ENCODE measurements at places on chromosomes 11 and 22. TPM values are rescaled to one million over a fixed set of nuclear protein-coding genes. Genes with fewer than 3 reads are reported as not detected.

- H3K27ac ChIP-seq, result peak overlapping the region; percentile 89
- no peaks in the 10 kb centered on the region for H3K27me3 ChIP-seq
- H3K4me3 ChIP-seq, result peak overlapping the region; percentile 76
- H3K4me1 ChIP-seq, result peaks cover 81% of the 10 kb centered on the region
Observed at GRCh38 chr22:28810821-28811491, 10.6 kb upstream of the XBP1 start.

- H3K4me3 ChIP-seq, result no peak overlapping the region
- H3K4me1 ChIP-seq, result no peaks in the 10 kb centered on the region
- no peak overlapping the region for H3K27ac ChIP-seq
Observed at GRCh38 chr11:133911171-133911570, 45.6 kb downstream of the IGSF9B start.

- H3K27me3 ChIP-seq, result no peaks in the 10 kb centered on the region
- no peak overlapping the region for H3K27ac ChIP-seq
- peaks cover 25% of the 10 kb centered on the region for H3K4me1 ChIP-seq
- DNase-seq, result no peak
- peaks cover 19% of the 10 kb centered on the region for H3K36me3 ChIP-seq
- no peak overlapping the region for H3K4me3 ChIP-seq
Observed at GRCh38 chr22:24331468-24332440, 61.1 kb downstream of the SPECC1L start.

- no peaks in the 10 kb centered on the region for H3K4me1 ChIP-seq
- no peak overlapping the region for H3K4me3 ChIP-seq
Observed at GRCh38 chr11:114196997-114197703, 99.0 kb upstream of the NNMT start.

- H3K36me3 ChIP-seq, result peaks cover 8% of the 10 kb centered on the region
- no peak overlapping the region for H3K27ac ChIP-seq
- H3K4me3 ChIP-seq, result no peak overlapping the region
- DNase-seq, result no peak
- H3K4me1 ChIP-seq, result no peaks in the 10 kb centered on the region
- no peaks in the 10 kb centered on the region for H3K27me3 ChIP-seq
Observed at GRCh38 chr11:68043349-68044144, 4.7 kb downstream of the TCIRG1 start.

DNA sequence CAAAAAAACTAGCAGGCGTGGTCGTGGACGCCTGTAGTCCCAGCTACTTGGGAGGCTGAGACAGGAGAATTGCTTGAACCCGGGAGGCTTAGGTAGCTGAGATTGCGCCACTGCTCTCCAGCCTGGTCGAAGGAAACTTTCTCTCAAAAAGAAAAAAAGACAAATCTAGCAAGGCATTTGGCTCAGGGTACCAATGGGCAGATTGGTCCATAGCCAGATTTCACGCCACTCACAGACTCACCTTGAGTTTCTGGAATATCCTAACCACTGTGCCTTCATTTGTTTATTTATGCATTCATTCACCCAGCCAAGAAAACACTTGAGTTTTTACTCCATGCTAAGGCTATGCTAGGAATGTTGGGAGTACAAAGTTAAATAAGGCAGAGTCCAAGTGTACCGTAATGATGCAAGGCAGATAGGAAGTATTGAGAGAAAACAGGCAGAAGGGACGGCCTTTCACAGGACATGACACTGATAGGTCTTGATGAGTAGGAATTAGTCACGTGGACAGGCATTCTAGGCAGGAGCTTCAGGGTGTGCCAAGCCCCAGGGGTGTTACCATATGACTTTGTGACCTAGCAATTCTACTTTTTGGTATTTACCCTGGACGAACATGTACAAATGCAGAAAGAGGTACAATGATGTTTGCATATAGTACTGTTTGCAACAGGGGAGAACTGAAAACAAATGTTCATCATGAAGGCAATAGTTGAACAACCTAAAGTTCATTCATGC lies 3.0 kb upstream of the PACSIN3 start:
- H3K4me3 ChIP-seq, result no peak overlapping the region
- peaks cover 47% of the 10 kb centered on the region for H3K27me3 ChIP-seq
- no peak for DNase-seq
- H3K4me1 ChIP-seq, result no peaks in the 10 kb centered on the region
- peaks cover 3% of the 10 kb centered on the region for H3K36me3 ChIP-seq
- H3K27ac ChIP-seq, result no peak overlapping the region

DNA sequence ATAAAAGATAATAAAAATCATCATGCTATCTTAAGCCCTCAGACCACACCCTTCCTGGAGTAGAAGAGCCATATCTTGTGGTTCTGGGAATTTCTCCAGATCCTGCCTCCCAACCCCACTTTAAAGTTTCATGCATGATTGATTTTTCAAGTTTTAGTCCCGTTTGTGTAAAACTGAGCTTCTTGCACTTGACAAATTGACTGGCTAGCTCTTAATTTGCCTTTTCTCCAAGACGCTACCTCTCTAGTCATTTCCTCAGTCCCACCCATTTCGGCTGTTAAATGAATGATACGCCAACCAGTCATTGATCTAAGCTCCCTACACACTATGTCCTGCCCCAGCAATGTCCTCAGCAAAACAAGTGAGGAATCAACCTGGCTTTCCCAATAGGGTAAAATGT lies 71.8 kb upstream of the TEAD1 start:
- H3K4me3 ChIP-seq, result no peak overlapping the region
- H3K36me3 ChIP-seq, result no peaks in the 10 kb centered on the region
- no peak overlapping the region for H3K27ac ChIP-seq
- H3K27me3 ChIP-seq, result peaks cover 3% of the 10 kb centered on the region
- no peaks in the 10 kb centered on the region for H3K4me1 ChIP-seq
- no peak for DNase-seq

GRCh38 chr11:116885951-116886655 lies 48.7 kb upstream of the APOA1 start:
- no peak overlapping the region for H3K27ac ChIP-seq
- peaks cover 29% of the 10 kb centered on the region for H3K4me1 ChIP-seq

GRCh38 chr11:35334385-35335090 lies 84.8 kb downstream of the SLC1A2 start:
- H3K4me1 ChIP-seq, result peaks cover 58% of the 10 kb centered on the region
- H3K36me3 ChIP-seq, result peaks cover 17% of the 10 kb centered on the region
- no peak overlapping the region for H3K27ac ChIP-seq
- no peak for DNase-seq

DNA sequence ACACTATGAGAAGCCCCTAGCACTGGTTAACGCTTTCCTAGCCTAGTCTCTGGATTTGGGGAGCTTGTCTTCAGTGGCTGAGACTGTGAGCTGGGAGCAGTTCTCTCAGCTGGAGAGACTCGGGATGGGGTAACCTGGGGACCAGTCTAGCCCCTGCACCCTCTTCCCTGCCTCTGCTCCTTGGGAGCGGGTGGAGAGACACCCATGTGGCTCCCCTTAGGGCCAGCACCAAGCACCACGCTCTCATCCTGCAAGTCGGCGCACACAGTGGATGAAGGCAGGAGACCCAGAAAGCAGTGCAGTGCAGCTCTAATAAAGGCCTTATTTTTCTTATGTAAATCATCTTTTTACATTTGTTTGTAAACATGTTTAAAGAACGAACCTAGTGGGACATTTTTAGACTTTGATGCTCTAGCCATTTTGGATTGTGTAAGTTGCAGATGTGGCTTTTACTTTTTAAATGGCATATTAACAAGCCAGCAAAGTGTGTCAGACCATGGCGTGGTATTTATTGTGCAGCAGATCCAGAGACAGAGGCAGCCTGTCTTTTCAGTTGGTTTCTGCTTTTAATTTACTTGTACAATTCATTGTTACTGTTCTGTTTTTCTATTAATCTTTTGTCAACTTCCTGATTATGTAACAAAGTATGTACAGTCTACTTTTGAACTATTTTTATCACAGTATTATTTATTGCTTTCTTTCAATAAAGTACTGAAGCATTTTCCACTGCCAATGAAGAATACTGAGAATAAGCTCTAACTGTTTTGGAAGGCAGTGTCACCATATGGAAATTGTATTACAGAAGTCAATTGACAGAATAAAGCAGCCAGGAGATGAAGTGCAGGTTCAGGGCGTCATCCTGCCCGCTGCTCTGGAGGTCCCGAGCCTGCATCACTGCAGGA lies 14.4 kb upstream of the CTTN start:
- peaks cover 2% of the 10 kb centered on the region for H3K27me3 ChIP-seq
- DNase-seq, result no peak
- H3K27ac ChIP-seq, result no peak overlapping the region
- no peaks in the 10 kb centered on the region for H3K4me1 ChIP-seq
- H3K4me3 ChIP-seq, result no peak overlapping the region

GRCh38 chr22:28988457-28988856 lies 73.2 kb downstream of the C22orf31 start:
- DNase-seq, result no peak
- no peaks in the 10 kb centered on the region for H3K4me1 ChIP-seq
- peaks cover 14% of the 10 kb centered on the region for H3K27me3 ChIP-seq

- peak overlapping the region; percentile 69 for H3K4me3 ChIP-seq
- peaks cover 80% of the 10 kb centered on the region for H3K4me1 ChIP-seq
- no peaks in the 10 kb centered on the region for H3K27me3 ChIP-seq
- H3K36me3 ChIP-seq, result peaks cover 18% of the 10 kb centered on the region
- DNase-seq, result peak; percentile 63
Observed at GRCh38 chr11:133947321-133947756, 9.4 kb downstream of the IGSF9B start.

DNA sequence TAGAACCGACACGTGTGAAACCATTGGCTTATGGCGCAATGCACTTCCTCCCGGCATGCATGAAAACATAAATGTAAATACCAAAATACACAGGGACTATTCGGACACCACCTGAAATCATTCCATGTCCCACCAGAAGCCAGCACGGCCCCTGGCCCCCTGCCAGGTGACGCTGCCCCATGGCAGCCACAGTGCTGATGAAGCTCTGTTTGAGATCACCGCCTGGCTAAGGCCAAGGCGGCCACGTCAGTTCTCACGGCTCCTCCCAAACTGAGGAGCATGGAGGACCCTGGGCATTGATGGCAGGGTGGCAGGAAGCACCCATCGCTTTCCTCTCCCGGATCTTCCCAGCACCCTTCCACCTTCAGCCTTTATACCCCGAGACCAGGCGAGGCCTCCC lies 89.5 kb downstream of the CDKN1C start:
- no peak overlapping the region for H3K27ac ChIP-seq
- no peak overlapping the region for H3K4me3 ChIP-seq
- H3K27me3 ChIP-seq, result peaks cover 2% of the 10 kb centered on the region
- H3K4me1 ChIP-seq, result no peaks in the 10 kb centered on the region
- DNase-seq, result no peak

GRCh38 chr11:86034710-86035109 lies 34.2 kb downstream of the PICALM start:
- DNase-seq, result no peak
- peaks cover 15% of the 10 kb centered on the region for H3K36me3 ChIP-seq
- H3K27ac ChIP-seq, result no peak overlapping the region
- H3K4me1 ChIP-seq, result peaks cover 36% of the 10 kb centered on the region
- no peak overlapping the region for H3K4me3 ChIP-seq

DNA sequence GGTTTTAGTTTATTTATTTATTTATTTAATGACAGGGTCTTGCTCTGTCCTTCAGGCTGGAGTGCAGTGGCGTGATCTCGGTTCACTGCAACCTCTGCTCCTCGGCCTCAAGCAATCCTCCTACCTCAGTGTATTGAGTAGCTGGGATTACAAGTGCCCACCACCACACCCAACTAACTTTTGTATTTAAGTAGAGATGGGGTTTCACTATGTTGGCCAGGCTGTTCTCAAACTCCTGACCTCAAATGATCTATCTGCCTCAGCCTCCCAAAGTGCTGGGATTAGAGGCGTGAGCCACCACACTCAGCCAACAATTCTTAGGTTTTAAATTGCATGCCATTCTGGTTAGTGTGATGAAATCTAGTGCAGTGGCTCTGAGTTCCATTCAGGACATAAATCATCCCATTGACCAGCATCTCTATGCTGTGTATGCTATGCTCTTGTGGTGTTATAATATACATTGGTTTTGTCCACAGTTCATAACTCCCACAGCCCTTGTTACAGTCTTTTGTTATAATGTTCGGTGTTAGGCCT lies 28.5 kb downstream of the ZNF280B start:
- no peak for DNase-seq
- no peak overlapping the region for H3K27ac ChIP-seq
- no peaks in the 10 kb centered on the region for H3K36me3 ChIP-seq
- H3K4me3 ChIP-seq, result no peak overlapping the region
- no peaks in the 10 kb centered on the region for H3K4me1 ChIP-seq

DNA sequence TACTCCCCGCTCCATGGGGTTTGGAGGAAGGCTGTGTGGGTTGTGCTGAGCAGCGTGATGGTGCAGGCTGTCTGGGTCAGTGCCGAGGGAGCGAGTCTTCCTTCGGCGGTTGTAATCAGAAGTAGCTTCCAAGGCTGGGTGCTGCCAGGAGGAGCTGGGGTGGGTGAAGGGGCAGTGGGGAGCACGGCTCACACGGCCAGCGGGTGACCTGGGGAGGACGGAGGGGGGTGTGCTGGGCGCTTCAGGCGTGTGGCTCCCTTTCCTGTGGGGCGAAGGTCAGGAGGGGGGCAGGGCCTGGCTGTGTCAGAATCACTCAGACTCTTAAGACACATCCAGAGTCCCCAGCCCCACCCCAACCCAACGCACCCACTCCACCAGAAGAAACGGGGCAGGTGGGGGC lies 60.2 kb downstream of the LRP5 start:
- H3K36me3 ChIP-seq, result peaks cover 5% of the 10 kb centered on the region
- no peak overlapping the region for H3K27ac ChIP-seq
- no peaks in the 10 kb centered on the region for H3K27me3 ChIP-seq
- H3K4me3 ChIP-seq, result no peak overlapping the region
- H3K4me1 ChIP-seq, result no peaks in the 10 kb centered on the region
- DNase-seq, result no peak

DNA sequence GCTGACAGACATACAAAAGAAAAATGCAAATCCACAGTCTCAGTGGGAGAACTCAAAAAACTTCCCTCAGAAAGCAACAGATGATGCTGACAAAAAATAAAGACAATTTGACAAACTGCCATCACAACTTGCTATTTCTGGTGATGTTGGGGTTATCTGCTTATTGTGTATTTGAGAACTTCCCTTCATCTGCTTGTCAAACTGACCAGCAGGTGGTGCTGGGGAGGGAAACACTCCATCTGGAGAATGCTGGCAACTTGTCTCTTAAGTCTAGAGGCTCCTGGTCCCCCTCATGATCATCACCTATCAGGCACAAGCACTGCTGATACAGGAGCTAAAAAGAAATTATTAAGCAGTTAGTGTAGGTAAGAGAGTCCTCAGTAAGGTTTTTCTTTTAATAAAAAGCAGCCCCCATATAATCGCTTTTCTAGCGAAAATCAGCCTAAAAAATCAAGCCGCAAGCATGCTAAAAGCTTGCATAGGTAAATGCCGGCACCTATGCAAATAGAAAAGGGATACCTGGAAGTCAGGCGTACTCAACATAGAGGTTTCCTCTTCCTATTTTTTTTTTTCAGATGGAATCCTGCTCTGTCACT lies 9.8 kb upstream of the FAM111B start:
- no peaks in the 10 kb centered on the region for H3K36me3 ChIP-seq
- H3K27ac ChIP-seq, result no peak overlapping the region
- peaks cover 29% of the 10 kb centered on the region for H3K27me3 ChIP-seq
- no peak overlapping the region for H3K4me3 ChIP-seq
- DNase-seq, result peak; percentile 52

GRCh38 chr11:8807544-8808225 lies 103.3 kb upstream of the AKIP1 start:
- peaks cover 10% of the 10 kb centered on the region for H3K4me1 ChIP-seq
- no peak overlapping the region for H3K4me3 ChIP-seq
- DNase-seq, result no peak
- H3K36me3 ChIP-seq, result no peaks in the 10 kb centered on the region

- peaks cover 5% of the 10 kb centered on the region for H3K27me3 ChIP-seq
- no peak for DNase-seq
- H3K27ac ChIP-seq, result peak overlapping the region; percentile 94
- peak overlapping the region; percentile 92 for H3K4me3 ChIP-seq
- peaks cover 31% of the 10 kb centered on the region for H3K4me1 ChIP-seq
Observed at GRCh38 chr11:33256031-33256812, 959 bp upstream of the HIPK3 start.

C1QTNF5 gene
- not detected for total RNA-seq

FAT3 gene
- total RNA-seq, result not detected

HTR3A gene
- total RNA-seq, result not detected

DDI1 gene
- not detected for total RNA-seq

GRAP2 gene
- 31.3 TPM for total RNA-seq

GGTLC3 gene
- total RNA-seq, result not detected
